ENCODE measurements at places on chromosomes 5 and 9. TPM values are rescaled to one million over a fixed set of nuclear protein-coding genes. Genes with fewer than 3 reads are reported as not detected.
A peak's percentile ranks its signal among the peaks of the same experiment; 100 is the strongest.

GRCh38 chr5:9473624-9474023 lies 72.3 kb downstream of the SEMA5A start:
- no peak for DNase-seq

Gene FBXL7
- under 0.01 TPM for total RNA-seq

DNA sequence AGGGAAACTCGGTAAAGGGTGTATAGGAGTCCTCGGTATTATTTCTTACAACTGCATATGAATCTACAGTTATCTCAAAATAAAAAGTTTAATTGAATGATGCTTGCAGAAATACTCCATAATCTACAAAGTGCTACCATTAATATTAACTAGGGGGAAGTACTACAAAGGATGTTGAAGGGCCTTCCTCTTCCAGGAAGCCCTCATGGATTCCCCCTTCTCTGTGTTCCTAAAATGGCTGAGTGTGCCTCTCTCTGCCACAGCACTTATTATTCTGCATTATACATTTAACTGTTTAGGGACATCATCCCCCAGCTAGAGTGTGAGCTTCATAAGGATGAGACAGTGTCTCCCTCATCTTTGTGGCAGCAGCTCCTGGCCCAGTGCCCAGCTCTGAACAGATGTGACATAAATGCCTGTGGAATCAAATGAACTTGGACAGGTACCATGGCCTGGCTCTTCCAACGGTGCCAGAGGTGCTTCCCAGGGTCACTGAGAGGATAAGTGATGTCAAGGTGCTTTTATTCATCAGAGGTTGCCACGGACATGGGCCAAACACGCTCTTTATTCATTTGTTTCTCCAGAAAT lies 99.5 kb downstream of the PAX5 start:
- DNase-seq, result no peak

- no peak for DNase-seq
These were observed 37.1 kb upstream of the F2RL1 start for GRCh38 chr5:76781775-76782174.

GRCh38 chr9:128101231-128101661 lies 26.3 kb downstream of the PTGES2 start:
- DNase-seq, result no peak

Gene NME5
- total RNA-seq, result 0.27 TPM

- DNase-seq, result peak; percentile 81
These were observed 54.9 kb downstream of the SLC44A1 start for GRCh38 chr9:105299190-105299854.

Gene LCN2
- 2.2 TPM for total RNA-seq

- no peak for DNase-seq
These were observed 15.6 kb upstream of the DENND1A start for GRCh38 chr9:123945532-123945931.

Gene ZNF483
- 1.1 TPM for total RNA-seq

Gene ZNF354C
- 3.2 TPM for total RNA-seq

DNA sequence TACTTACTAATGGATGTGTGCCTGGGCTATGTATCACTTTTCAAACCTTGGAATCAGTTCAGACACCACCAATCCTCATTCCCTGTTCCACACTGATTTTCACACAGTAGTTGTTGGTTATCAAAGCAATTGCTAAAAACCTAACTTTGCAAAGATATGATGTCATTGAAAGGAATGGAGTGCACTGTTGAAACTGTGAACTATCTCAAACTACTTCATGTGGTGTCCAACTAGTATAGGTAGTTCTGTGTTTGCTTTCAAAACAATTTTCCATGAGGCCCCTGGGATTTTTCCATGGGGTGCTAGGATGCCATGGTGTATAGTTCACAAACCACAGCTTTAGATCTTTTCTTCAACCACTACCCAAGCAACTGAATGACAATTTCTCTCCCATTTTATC lies 17.8 kb downstream of the INIP start:
- no peak for DNase-seq

Data from hematopoietic multipotent progenitor cell (in vitro differentiated cells).